ENCODE measurements at places on chromosomes 7 and 10.
A peak's percentile ranks its signal among the peaks of the same experiment; 100 is the strongest.

DNA sequence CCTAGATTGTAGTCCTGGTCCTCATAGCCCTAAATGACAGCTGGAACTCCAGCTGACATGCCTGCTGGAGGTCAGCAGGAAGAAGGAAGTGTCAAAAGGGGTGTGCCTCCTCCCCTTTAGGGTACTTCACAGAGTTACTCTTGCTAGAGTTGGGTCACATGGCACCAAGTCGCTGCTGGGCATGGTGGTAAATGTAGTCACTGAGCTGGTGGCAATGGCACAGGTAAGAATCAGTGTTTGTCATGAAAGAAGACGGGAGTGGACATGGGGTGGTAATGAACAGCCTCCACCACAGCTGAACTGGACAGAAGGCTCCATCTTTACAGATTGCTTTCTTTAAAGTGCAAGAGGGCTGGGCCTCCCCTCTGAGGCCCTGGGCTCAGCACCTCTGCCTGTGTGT, 122.3 kb downstream of the ACTR3B start:
- no peak for DNase-seq

GRCh38 chr10:116056445-116057293, 216.3 kb downstream of the GFRA1 start:
- DNase-seq: no peak

DNA sequence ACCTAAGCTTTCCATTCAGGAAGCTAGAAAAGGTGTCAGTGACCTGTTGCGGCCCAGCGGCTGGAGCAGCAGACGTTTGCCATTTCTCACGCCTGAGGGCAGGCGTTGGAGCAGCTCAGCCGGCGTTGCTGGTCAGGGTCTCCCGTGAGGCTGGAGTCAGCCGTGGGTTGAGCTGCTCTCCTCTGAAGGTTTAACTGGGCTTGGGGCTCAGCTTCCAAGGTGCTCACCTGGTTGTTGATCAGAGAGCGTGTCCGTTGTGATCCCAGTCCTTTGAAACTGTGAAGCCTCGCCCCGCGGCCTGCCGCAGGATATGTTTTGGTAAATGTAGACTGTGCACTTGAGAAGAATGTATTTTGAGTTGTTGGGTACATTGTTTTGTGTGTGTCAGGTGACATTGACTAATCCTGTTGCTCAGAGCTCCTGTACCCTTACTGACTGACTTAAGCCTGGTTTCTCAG, 20.6 kb upstream of the PWWP2B start:
- DNase-seq: no peak

GRCh38 chr10:64148607-64149006, 627.4 kb downstream of the REEP3 start:
- DNase-seq: peak; percentile 32

DNA sequence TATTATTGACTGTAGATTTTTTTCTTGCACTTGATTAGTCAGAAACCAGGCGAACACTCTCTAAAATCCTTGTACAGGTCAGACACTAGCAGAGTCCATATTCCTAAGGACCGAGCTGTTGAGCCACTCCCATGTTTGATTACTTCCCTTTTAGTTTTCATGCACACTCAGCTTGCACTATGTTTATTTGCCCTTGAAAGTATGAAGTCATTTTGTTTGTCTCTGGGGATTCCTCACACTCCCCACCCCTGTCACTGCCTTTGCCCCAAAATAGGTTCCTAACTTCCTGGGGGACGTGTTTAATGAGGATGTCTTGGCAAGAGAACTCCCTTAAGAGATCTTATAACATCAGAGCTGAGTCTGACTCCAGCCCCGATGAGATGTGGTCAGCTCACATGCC, 182.1 kb downstream of the EVX1 start:
- DNase-seq: no peak

- DNase-seq: no peak
These were observed 75.3 kb downstream of the HIBADH start for GRCh38 chr7:27587429-27587828.

DNA sequence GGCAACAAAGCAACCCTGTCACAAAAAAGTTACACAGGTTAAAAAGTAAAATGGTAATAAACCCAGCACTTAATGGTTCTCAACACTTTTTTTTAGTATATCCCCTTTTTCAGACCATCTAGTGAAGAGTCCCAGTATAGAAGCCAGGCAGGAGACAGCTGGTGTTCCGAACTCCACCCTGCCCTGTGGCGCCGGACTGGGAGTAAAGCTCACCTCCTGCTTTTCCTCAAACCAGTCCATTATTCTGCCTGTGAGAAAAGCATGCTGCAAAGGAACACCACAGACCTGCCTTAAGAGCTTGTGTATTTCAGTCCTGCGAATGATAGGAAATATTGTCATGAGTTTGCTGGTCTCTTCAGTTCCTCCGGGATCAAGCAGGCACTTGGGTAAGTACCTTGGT, 81.0 kb downstream of the EZH2 start:
- DNase-seq: no peak

DNA sequence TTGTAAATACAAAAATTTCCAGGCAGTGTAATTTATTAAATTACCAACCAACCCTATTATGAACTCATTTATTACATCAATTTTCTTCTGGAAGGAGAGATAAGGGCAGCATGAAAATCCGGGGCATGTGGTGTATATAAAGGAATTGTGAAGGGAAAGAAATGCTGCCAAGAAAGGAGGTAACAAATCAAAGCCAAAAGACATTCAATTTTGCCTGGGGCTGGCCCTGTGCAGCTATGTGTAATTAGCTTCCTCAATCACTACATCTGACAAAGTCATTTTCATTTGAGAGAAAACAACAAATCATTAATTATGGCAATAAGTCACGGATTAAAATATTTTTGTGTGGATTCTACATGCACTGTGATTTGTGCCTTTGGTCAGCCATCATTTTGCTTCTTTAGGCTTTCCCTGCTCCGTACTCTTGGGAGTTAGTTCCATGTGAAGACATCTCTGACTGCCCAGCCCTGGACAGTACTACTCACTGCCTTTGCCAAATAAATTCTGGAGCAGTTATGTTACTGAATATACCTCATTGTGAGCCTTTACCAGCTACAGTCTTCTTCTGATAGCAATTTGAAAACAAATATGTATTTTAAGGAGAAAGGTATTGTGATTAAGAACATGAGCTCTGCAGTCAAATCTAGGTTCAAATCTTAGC, 191.7 kb downstream of the RELN start:
- no peak for DNase-seq

GRCh38 chr10:97154162-97154561, 31.6 kb downstream of the SLIT1 start:
- no peak for DNase-seq

GRCh38 chr7:48875045-48875916, 49.1 kb upstream of the CDC14C start:
- DNase-seq: peak; percentile 50

DNA sequence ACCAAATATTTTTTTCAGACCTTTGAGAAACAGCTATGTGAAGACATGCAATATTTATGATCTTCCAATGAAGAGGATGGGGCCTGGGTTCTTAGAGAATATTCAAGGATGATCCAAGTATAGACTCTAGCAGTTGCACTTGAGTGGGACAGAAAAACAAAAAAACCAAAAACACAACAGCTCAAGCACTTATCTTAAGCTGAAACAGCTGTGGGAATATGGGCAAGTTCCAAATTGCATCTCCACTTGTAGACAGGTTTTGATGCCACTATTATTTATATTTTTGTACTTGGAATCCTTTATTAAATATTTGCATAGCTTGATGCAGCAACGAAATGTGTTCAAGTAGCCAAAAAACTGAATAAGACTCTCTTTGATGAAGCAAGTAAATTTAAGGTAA, 2.2 kb upstream of the PDK4 start:
- DNase-seq: no peak

- DNase-seq: no peak
These were observed 50.6 kb upstream of the MTURN start for GRCh38 chr7:30084212-30084611.

- DNase-seq: no peak
These were observed 68.9 kb downstream of the CD36 start for GRCh38 chr7:80707318-80707717.

DNA sequence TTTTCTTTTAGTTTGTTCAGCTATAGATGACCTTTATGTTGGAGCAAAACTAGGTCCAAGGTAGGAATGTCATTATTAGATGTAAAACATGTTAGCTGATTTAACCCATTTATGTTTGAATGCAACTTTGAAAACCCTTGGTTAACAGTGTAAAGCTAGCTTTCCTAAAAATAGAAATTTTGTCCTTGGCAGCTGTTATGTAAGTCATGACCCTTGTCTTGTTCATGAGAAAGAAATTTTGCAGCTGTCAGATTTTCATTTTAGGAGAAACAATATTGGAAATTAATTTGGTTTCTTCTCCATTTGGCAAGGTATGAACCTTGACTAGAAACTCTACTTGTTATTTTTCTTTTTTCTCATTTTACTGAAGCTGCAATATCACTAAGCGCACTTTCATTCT, 23.9 kb upstream of the CCAR1 start:
- DNase-seq: no peak

- no peak for DNase-seq
These were observed 26.3 kb upstream of the PWWP2B start for GRCh38 chr10:132370426-132371340.

DNA sequence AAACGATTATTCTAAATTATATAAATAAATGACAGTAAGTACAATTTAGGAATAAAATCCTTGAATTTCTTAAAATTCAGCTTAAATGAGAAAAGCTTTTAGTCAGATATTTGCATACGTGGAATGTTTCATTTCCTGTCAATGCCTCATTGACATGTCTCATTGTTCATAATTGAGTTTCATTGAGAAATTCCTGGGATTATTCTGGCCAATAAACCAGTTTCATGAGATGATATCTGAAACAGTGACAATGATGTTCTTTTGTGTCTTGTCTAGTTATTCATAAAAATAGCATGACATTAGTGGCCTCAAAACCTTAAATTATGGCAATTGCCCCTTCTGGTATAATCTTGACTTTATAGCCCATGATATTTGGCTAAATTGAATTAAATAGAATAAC, 95.8 kb downstream of the DKK1 start:
- no peak for DNase-seq

DNA sequence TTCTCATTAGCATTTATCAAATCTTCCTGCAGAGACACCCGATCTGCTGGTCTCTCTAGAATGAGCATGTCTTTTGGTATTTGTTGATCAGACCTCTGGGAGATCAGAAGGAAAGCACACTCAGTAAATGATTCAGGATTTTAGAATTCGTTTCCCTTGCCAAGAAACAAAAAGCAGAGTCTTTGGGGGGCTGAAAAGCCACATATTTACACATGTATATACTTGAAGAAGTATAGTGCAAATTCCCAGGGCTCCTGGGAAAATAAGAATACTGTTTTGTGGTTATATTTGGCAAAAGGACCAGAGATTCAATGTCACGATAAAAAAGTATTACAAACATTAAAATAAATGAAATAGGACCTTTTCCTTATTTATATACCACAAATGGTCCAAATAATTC, 100.2 kb downstream of the AGMO start:
- DNase-seq: no peak

- no peak for DNase-seq
These were observed 15.0 kb upstream of the CYP3A4 start for GRCh38 chr7:99798972-99799371.

- no peak for DNase-seq
These were observed 899.1 kb upstream of the AUTS2 start for GRCh38 chr7:68699090-68699711.

- no peak for DNase-seq
These were observed 761 bp downstream of the PTF1A start for GRCh38 chr10:23192712-23193434.

- no peak for DNase-seq
These were observed 31.2 kb downstream of the SNX8 start for GRCh38 chr7:2283074-2283473.

- DNase-seq: no peak
These were observed 3.7 kb downstream of the NPC1L1 start for GRCh38 chr7:44537442-44537841.

DNA sequence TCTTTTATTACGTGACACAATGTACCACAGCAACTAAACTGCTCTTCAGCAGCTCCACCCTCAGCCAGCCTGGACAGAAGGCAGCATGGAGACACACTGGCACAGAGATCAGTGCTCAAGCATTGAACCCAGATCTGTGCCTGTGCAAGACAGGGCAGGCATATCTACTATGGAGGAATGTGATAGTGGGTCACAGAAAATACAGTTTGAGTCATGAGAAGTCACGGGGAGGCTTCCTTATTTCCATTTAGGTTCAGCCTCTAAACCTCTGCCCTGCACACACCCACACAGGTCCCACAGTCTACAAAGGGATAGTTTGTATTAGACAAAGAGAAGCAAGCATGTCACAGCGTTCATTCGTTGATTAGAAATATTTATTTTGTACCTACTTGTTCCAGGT, 187.4 kb upstream of the AGR3 start:
- DNase-seq: no peak

DNA sequence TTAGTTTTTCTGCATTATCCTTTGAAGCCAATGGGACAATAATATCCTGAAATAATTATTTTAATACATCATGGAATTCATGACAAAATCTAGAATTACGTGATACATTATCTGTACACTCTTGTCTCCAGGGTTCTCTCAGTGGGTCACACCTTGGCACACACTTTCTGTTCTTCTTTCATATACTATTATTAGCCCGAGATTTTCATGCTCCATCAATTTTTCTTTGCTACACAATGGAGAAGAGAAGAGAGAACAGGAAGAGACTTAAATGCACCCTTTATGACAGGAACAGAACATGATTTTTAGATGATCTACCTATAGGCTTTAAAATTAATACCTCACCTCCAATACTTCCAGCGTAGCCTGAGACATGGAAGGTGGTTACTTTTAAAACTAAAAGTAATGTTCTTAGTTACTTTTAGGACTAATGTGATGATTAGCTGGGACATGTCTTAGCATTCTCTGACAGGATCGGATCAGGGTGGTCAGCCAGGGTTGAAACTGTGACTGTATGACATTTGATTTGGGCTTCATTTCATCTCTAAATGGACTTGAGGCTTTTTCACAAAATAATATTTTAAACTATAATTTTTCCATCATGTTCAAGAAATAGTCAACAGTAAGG, 148.2 kb upstream of the WNT16 start:
- DNase-seq: no peak

DNA sequence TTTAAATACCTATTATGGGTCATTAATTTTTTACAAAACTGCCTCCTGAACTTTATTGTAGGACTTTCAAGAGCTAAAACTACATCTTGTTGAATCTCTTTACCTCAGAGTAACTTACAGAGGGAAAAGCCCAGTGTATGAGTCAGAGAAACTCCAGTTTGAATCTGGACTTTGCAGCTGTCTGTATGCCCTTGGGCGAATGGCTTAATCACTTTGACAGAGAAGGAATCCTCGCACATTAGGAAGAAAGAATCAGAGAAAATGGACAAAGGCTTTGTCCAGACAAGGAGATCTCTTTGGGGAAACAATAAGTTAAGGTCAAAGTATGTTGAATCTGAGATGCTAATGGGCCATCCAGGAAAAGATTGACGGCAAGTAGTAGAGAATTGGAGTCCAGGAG, 484.2 kb upstream of the CELF2 start:
- DNase-seq: no peak
